AG08396 (cell line): ENCODE measurements at places on chromosomes 2 and 18.

DNA sequence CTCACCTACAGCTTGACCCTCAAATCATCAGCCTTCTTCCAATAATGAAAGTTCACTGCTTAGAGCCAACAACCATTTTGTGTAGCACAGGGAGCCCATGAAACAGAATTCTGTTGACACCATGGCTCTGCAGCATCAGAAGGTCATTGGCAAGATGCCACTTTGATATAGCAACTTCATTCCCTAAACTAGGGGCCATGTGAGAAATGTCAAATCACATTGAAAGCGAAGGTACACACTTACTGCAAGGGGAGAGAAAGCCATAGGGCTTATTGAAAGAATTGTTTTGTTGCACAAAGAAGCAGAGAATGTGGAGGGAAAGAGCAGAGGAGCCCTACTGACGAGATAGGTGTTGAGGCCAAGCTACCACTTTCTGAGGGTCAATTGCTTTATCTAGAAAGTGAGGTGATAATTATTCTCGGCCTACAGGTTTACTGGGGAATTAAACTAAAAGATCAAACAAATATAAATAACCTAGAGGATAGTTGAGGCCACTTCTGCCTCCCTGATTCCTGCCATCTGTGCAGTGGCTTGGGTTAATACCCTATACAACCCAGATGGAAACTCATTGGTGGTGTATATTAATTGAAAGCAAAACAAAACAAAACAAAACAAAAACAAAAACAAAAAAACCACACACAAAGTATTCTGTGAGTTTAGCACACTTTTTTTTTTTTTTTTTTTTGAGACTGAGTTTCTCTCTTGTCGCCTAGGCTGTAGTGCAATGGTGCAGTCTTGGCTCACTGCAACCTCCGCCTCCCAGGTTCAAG, 5.9 kb upstream of the ABCA12 start:
- DNase-seq = no peak

GRCh38 chr2:234218266-234219045, 168.0 kb downstream of the SPP2 start:
- no peak for DNase-seq

GRCh38 chr2:171181064-171182049, 20.7 kb upstream of the TLK1 start:
- DNase-seq = no peak

- no peak for DNase-seq
Observed at GRCh38 chr2:119371111-119371510, 4.3 kb downstream of the DBI start.

- DNase-seq = peak; percentile 28
Observed at GRCh38 chr2:136010126-136010525, 24.7 kb upstream of the DARS1 start.

DNA sequence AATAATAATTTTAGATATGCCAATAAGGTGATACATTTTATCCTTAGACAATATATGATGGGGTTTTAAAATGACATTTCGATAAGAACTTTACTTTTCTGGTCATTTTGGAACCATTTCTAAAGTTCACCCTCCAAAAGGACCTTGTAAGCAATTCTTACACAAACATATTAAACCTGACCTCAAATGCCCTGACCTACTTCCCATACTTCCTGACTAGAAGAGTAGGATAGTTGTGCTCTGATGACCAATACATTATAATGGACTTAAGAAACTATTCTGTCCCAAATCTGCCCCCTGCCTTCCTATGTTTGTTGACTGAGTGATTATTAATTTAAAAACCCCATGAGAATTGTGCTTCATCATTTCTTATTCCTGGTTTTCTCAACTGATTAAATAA, 24.6 kb downstream of the GCA start:
- DNase-seq = no peak

- no peak for DNase-seq
Observed at GRCh38 chr2:173841110-173841509, 124.1 kb downstream of the SP3 start.

DNA sequence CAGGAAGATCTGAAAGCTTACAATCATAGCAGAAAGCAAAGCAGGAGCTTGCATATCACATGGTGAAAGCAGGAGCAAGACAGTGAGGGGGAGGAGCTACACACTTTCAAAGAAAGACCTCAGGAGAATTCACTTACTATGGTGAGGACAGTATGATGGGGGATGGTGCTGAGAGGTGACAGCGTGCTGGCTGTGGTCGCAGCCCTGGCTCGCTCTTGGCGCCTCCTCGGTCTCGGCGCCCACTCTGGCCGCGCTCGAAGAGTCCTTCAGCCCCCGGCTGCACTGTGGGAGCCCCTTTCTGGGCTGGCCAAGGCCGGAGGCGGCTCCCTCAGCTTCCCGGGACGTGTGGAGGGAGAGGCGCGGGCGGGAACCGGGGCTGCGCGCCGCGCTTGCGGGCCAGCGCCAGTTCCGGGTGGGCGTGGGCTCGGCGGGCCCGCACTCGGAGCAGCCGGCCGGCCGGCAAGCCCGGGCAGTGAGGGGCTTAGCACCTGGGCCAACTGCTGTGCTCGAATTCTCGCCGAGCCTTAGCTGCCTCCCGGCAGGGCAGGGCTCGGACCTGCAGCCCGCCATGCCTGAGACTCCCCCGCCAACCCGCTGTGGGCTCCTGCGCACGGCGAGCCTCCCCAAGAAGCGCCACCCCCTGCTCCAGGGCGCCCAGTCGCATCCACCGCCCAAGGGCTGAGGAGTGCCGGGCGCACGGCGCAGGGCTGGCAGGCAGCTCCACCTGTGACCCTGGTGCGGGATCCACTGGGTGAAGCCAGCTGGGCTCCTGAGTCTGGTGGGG, 131.9 kb upstream of the SPATS2L start:
- no peak for DNase-seq

- no peak for DNase-seq
Observed at GRCh38 chr2:96153291-96153713, 8.1 kb upstream of the DUSP2 start.

DNA sequence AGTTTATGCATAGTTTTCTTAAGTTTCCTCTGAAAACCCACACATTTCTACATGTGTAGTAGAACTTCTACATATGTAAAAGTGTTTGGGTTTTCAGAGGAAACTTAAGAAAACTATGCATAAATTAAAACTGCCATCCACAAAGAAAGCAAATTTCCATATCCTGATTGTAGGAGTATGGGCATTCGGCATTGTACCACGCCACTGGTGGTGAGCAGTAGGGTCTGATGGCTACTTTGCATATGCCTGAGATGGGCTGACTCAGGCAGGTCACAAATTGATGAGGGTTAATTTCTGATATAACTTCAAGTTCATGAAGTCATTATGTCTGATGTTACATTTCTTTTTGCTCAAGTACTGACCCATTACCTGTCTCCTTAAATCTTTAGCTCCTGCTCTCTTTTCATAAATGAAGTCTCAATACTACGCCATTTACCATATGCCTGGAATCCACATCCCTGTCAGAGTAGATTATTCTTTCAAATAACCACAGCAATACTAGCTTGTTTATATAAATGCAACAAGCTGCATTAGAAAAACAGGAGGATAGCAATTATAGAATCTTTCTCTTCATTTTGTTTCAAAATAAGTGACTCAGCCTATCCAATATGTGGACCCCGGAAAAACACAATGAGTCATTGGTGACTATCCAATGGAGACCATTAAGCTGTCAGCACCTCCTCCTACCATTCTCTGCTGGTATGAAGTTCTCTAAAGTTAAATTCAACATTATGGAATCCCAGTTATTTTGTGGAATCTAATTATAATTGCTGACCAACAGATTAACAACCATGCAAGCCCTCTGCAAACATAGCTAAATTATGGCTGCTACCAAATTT, 355.2 kb upstream of the UBE2E3 start:
- peak; percentile 49 for DNase-seq

GRCh38 chr2:157488877-157489276, 45.0 kb upstream of the CYTIP start:
- no peak for DNase-seq

GRCh38 chr2:58923869-58924268, 682.7 kb upstream of the FANCL start:
- DNase-seq = peak; percentile 31

DNA sequence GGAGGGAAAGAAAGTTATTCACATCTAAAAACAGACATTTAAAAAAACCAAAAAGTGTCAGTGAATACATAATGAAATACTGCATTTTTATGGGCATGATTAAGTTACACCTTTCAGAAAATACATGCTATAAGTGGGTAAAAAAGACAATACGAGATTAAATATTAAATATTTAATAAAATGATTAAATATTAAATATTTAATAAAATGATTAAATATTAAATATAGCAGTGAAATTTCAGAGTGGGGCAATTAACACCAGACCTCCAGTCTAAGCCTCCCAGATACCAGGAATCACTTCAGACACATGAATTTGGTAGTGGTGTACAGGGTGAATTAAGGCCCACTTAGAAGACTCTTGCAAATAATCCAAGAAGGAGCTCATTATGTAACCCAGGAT, 15.5 kb downstream of the RBM43 start:
- no peak for DNase-seq

GRCh38 chr2:26191316-26192159, 18.6 kb downstream of the GAREM2 start:
- no peak for DNase-seq

- peak; percentile 55 for DNase-seq
Observed at GRCh38 chr2:48548840-48549239, 18.9 kb downstream of the STON1 start.

- DNase-seq = no peak
Observed at GRCh38 chr2:2657121-2657962, 326.3 kb upstream of the MYT1L start.

DNA sequence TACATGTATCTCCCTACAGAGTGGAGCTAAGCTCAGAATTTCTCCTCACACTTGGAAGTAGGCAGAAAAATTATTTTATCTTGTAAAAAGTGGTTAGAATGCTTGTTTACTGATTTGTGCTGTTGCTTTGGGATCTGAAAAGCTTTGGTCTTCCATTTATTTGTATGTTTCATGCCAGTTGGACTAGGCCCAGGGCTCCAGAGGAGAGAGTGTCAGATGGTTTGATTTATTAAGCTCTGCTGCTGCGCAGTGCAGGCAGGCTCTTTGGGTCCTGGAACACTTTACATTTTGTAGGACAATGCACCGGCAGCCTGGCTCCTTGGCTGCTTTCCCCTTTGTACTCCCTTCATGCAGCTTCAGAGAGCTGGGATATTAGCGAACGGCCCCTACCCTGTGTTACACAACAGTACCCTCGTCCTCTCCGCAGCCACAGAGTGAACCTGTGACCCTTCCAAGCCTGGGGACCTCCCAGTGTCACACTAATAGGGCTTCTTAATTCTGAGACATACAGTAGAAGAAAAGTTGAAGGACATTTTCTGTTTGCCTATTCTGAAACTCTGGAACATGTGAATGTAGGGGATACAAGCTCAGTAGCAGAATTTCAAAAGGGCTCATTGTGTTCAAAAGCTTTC, 56.7 kb upstream of the EML6 start:
- DNase-seq = no peak

DNA sequence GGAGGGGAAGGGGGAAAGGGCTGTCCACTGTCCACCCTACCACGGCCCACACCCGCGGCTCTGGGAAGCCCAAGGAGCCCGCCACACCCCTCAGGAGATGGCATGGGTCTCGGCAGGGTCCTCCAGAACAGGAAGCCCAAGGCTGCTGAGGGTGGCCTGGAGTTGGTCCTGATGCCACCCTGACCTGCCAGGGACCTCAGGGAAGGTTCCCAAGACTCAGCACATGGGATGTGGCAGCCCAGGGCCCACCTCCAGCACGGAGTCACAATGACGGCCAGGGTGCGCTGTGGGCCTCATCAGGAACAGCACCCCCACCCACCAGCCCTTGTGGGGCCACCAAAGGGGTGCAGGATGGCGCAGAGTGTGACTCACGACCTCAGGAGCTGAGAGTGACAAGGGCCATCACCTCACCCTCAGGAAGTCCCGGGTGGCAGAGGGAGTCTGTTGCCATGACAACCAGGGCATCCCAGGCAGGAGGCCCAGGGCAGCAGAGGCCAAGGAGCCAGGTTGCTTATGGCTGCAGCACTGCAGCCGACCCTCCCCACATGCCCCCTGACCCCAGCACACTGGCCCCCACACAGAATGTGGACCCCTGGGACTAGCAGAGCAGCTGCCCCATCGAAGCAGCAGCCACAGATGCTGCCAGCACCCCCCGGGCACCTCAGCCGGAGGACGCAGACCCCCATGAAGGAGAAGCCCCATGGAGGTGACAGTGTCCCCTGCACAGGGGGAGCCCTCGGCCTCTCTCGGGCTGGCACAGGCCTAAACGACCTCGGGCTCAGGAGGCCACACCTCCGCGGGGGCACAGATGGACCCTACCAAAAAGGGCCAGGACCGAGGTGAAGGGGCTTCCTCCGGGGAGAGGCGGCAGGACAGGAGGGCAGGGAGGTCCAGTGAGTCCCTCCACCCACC, 34.3 kb downstream of the KIF1A start:
- DNase-seq = no peak

- no peak for DNase-seq
Observed at GRCh38 chr2:16071039-16071864, 130.9 kb downstream of the MYCN start.

- no peak for DNase-seq
Observed at GRCh38 chr2:11663427-11663826, 6.6 kb downstream of the NTSR2 start.

GRCh38 chr2:37695336-37695735, 23.9 kb upstream of the CDC42EP3 start:
- no peak for DNase-seq
